NAMALWA (cell line): ENCODE measurements at places on chromosomes 1 and 21.

DNA sequence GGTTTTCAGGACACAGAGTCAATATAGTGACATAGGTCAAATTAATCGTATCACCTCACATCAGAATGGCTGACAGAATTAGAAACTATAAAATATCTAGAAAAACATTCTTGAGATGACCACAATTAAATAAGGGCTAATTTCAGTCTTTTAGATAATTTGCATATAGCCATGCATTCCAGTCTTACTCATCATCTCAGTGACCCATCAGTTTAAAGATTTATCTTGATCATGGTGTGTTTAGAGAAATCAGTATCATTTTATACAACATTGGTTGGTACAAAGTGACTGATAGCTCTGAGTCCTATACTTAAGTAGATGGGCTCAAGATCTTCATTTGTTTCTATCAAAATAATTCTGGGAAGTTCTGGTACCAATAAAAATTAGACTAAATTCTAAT is 262.3 kb upstream of the SNX7 start:
- DNase-seq: no peak

- DNase-seq: no peak
Observed at GRCh38 chr1:97505289-97505688, 415.5 kb downstream of the DPYD start.

DNA sequence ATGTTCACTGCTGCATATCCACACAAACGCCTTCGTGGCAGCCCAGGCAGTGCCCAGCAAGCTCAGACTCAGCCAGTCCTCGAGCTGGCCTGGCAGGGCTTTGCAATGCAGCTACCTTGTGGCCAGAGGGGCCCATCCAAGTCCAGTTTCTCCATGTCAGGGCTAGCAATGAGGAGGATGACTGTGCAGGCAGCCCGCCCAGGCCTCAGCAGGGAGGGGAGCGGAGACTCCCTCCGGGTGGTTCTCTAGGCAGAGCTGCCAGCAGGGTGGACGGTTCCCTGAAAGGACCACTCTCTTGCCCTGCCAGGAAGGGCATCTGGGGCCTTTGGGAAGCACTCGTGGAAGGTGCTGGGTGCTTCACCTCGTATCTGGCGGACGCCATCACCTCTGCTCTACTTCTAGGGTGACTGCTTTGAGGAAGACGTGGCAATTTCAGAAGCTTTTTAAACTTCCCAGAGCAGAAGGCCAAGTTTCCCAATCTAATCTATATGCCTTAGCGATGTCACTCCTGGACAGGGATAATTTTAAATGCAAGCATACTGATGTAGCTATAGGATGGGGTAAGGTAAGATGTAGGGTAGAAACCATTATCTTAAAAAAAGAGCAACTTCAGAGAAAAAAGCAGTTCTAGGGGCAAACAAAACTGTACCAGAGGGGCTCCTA is 56.2 kb downstream of the RUNX1 start:
- DNase-seq: no peak

- no peak for DNase-seq
Observed at GRCh38 chr1:205514211-205515142, 10.0 kb downstream of the CDK18 start.

DNA sequence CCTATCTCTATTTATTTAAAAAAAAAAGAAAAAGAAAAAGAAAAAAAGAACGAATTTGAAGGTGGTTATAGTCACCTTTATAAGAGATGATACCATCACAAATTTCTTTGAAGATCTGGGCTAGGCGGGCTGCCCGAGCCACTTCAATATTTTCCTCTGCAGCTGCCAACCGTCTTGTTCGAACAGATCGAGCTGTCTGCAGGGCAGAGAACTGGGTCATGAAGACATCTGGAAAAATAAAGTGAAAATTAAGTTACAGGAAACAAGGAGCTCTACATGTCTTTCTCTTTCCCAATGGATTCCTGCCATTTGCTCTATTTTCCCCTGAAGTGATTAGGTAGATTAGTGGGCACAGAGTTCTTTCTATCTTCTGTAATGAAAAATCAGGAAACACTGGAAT is 31.9 kb downstream of the RUSC1 start:
- DNase-seq: no peak

- no peak for DNase-seq
Observed at GRCh38 chr1:213327017-213327667, 276.1 kb downstream of the RPS6KC1 start.

- DNase-seq: no peak
Observed at GRCh38 chr21:42722153-42722552, 68.7 kb downstream of the PDE9A start.

DNA sequence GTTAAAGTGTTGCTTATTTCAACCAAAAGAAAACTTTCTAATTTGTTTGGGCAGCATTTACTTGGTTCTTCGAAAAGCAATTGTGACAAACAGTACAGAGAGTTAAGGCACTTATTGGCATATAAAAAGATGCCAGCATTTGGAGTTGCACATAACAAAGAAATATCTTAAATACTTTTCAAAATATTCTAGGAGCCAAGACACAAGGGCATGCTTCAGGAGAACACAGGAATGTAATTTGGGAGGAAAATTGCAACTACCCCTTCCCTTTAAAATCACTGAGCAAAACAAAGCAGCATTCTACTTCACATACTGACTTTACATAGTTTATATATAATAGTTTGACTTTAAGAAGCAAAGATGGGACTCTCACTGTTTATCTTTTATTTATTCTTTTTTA is 4.6 kb upstream of the TIE1 start:
- DNase-seq: no peak

DNA sequence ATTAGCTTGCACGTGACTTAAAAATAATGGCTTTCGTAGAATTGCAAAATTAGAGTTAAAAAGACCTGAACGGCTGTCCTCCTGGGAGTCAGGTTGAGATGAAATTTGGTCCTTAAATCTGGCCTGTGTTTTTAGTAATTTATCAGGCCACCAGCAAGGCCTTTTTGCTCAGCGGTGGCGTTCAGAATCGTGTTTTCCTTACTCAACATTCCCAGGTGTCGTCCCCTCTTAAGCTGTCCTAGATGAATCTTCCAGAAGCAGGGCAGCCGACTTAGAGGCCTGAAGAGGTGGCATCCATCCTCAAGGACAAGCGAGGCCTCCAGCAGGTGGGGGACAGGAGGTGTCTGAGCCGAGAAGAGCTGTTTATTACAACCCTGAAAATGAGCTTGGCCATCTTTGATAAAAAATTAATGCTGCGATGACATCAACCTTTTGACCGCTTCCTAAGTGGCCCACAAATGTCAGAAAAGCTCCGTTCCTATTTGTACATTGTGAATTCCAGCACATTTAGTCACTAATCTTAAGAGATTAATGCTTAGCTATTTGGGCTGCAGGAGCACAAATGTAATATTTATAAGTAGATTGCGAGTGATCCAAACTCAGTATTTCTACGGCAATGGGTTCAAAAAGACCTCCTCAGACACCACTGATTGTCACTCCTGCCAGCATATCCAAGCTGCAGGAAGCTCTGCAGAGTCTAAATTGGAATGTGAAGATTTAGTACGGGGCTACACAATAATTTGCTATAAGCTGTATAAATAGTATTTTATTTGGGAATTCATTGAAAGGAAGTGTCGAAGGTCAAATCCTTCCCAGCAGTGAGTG is 344.1 kb upstream of the VAMP3 start:
- DNase-seq: no peak

DNA sequence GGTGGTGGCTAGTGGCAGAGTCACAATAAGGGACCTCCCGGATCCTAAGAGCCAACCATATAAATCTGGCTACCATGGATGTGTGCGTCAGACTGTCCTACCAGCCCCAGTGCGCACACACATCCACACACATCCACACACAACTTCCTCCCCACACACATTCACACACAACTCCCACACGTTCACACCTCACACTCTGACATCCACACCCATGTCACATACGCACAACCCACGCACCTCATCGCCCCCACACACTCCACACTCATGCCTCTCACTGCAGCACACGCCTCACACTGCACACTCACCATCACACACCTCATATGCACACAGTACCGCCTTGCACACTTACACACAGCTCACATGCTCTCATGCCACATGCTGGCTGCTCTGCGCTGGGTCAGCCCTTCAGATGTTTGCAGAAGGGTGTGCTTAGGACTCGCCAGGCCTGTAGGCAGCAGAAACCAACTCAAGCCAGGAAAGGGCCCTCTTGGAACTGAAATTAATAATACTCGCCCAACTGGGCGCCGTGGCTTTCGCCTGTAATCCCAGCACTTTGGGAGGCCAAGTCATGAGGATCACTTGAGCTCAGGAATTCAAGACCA is 3.0 kb downstream of the LDLRAD2 start:
- DNase-seq: no peak

GRCh38 chr1:9784508-9785133 is 39.1 kb downstream of the CLSTN1 start:
- peak; percentile 92 for DNase-seq

DNA sequence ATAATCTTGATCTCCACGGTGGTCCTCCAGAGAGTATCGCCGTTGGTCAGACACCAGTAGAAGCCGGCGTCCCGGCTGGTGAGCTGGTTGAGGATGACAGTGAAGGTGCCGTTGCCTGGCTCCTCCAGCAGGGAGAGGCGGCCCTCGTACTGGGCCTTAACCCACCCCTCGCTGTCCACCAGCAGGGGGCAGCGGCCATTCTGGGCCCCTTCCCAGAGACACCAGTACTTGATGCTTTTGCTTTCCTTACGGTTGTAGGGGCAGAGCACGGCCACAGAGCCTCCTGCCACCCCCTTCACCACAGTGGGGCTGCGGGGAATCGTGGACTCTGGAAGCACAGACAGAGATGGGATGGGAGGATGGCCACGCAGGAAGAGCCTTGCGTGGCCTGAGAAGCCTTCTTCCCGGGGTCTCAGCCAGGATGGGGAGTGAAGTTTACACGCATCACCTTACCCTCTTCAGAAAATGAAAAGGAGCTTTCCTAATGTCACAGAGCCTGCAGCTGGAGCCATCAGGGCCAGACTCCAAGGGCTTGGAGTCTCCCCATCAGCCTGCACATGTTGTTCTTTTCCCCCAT is 10.7 kb downstream of the PIGR start:
- DNase-seq: peak; percentile 46

GRCh38 chr1:93186667-93187066 is 6.1 kb downstream of the CCDC18 start:
- DNase-seq: no peak

DNA sequence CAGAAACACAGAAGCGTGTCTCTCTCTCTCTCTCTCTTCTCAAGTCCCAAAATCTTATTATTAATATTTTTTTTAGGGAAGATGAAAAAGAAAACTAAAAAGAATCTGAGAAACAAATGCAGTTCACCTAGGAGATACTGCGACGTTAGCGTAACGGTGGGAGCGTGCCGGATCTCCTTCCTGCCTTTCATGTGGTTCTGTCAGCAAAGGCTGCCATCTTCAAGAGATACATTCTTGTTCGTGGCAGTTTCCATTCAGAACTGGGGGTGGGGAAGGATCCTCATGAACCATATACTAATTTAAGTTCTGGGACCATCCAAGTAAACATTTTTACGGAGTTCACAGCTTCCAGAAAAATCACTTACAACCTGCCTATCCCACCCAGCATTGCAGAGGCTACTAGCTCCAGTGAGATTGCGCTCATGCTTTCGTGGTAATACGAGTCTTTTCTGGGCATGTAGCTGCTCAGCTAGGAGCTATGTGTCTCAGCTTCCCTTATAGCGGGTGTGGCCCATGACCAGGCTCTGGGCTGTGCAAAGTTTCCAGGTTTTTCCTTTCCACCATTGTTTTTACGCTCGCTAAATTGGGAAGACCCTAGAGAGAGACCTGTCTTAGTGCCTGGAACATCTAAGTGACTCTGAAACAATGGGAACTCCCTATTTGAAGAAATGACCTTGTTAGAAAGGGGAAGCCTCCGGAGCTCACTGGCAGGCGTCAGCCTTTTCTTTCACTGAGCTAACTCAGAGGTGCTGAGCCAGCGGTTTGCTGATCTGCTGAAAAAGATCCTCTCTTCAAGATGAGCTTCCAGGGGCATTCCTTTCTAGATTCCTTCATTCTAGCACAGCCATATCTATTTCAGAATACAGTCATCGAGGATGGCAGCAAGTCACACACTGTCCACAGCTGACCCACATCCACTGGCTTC is 17.3 kb downstream of the SLAMF1 start:
- DNase-seq: no peak

DNA sequence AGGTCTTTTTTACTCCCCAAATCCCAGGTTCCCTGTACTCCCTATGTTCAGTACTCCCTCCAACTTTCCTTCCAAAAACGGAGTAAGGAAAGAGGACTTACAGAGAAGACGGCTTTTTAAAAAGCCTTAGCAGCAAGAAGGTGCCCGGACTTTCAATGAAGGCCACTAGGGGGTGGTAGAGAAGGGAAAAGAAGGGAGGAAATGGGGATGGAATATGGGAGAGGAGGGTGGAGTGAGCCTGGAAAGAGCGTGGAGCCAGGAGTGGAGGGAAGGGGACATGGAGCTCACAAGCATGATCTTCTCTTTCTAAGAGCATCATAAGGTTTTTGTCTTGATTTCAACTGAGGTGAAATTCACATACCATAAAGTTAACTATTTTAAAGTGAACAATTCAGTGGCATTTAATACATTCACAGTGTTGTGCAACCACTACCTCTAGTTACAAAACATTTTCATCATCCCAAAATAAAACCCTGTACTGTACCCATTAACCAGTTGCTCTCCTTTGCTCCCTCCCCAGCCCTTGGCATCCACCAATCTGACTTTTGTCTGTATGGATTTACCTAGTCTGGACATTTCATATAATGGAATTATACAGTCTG is 129.9 kb downstream of the ZNF281 start:
- peak; percentile 35 for DNase-seq

DNA sequence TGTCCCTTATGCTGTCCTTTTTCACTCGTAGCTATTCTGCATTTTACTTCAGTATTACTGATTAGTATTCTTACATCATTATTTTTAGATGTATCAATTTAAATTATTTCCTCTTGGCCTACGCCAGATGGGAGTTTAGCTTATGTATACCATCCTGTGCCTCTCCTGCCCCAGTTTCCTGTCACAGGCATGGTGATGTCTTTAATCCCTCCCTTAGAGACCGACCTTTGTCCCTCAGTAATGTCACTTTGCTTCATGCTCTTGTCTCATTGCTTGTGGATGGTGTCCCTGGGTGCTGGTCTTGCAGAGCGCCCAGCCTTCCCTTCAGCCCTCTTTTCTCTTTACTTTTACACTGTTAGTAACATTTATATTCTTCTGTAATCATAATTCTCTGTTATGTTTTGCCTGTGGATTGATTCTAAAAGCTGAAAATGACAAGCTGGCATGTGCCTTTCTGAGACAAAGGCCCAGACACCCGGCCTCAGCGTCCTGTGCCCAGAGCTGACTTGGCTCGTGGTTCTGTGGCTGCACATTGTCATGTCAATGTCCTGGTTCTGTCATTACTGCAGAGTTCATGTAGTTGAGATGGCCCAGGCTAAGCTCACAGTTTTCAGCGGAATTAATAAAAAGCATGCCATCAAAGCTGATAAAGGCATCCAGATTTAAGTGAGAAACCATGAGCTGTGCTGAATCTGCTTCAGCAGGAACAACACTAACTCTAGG is 100.7 kb downstream of the MTR start:
- no peak for DNase-seq

DNA sequence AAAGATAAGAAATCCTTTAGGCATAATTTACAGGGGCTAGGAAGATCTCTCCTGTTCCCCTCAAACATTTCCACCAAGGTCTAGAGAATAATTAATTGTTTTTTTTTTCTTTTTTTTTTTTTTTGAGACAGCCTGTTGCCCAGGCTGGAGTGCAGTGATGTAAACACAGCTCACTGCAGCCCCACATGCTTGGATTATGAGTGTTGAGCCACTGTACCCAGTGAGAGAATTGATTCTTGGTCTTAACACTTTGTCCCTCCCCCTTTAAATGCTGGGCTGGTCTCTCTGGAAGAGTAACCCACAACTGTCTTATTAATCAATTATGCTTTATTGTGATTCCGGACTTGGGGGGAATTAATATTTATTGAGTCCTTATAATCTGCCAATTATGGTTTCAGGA is 33.4 kb downstream of the ATF3 start:
- DNase-seq: no peak

- DNase-seq: no peak
Observed at GRCh38 chr1:204287466-204287891, 72.2 kb downstream of the PLEKHA6 start.
